Hematopoietic multipotent progenitor cell treated with erythropoietin and hydrocortisone succinate and interleukin-3 and kit ligand, for 8 days (in vitro differentiated cells): ENCODE measurements at places on chromosomes 12 and 14.

GRCh38 chr14:33454707-33455106, 496.2 kb downstream of the EGLN3 start:
- no peak for DNase-seq

- peak; percentile 99 for DNase-seq
Measured at GRCh38 chr14:55807053-55807880, 227.3 kb downstream of the KTN1 start.

GRCh38 chr14:103103461-103104388, 9.2 kb downstream of the EXOC3L4 start:
- peak; percentile 38 for DNase-seq

DNA sequence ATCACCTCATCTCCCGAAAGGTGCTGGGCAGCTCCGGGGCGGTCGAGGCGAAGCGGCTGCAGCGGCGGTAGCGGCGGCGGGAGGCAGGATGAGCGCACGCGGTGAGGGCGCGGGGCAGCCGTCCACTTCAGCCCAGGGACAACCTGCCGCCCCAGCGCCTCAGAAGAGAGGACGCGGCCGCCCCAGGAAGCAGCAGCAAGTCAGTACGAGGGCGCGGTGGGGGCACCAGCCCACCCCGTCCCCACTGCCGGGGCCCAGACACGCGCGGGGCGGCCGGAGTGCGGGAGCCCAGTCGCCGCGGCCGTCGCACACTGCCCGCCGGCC, 862 bp downstream of the HMGA2 start:
- no peak for DNase-seq

DNA sequence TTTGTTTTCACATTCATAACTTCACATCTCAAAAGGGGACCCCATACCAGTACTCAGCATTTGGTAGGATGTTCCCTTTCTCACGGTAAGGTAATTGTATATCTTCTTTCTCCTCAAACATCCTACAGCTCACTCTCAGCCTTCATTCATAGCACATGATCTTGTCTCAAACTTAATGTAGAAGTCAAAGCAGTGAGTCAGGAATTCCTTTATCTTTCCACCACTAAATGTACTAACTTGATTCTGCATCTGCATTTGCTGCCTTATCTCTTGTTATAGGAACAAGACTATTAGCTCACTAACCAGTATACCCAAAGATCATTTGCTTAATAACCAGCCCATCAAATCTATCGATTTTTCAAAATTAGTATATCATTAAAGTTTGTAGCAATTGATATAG, 22.9 kb downstream of the CPSF2 start:
- DNase-seq: peak; percentile 35

DNA sequence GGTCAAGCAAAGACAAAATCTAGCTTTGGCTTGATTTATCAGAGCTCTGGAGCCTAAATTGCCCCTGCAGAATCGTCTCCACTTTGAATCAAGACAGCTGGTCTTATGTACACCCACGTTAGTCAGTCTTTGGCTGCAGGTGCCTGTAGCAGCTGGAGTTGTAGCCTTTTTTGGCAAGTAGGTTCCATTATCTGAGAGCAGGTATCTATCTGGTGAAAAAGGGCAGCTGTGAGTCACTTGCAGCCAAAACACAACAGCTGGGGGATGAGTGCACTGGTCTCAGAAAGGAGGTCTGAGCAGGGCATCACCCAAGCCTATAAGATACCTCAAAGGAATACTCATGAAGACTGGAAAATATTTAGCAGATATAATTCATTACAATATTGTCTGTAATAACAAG, 43.6 kb upstream of the KCNH5 start:
- no peak for DNase-seq

GRCh38 chr12:119544765-119545625, 48.6 kb upstream of the TMEM233 start:
- DNase-seq: peak; percentile 70

- no peak for DNase-seq
Measured at GRCh38 chr12:120902846-120903411, 1.2 kb downstream of the SPPL3 start.

- DNase-seq: no peak
Measured at GRCh38 chr14:87837296-87837695, 155.7 kb downstream of the GALC start.

GRCh38 chr12:120199595-120200306, 1.2 kb downstream of the RPLP0 start:
- peak; percentile 47 for DNase-seq

DNA sequence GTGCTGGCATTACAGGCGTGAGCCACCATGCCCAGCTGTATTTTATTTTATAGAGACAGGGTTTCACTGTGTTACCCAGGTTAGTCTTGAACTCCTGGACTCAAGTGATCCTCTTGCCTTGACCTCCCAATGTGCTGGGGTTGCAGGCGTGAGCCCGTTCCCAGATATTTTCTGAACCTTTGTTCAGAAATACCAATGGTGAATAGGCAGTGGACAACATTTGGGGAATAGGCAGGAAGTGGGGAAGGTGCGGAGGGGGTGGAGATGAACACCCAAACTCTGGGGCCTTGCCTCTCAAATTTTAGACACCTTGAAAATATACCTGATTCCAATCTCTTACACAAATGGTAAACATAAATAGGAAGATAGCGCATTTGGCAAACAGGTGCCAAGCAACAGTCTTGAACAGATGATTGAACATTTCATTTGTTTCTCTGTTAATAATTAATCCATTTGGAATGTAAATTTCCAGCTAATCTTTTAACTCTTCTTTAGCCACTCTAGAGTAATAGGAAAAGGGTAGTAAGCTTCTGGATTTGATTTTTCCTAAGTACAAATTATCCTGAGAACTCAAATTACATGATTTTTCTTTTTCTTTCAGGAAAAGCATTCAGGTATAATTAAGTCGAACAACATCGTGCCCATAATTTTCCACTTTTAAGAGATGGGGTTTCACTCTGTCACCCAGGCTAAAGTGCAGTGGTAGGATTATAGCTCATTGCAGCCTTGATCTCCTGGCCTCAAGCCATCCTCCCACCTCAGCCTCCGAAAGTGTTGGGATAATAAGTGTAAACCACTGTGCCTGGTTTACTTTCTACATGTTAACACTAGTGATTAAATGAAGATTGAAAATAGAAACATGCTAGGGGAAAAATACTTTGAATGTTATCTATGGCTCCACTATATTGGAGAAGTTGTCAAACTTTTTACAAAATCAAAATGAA, 22.9 kb upstream of the RNF34 start:
- no peak for DNase-seq

GRCh38 chr14:79493081-79493645, 718.1 kb downstream of the DIO2 start:
- no peak for DNase-seq

- peak; percentile 54 for DNase-seq
Measured at GRCh38 chr12:54413284-54414190, 5.5 kb downstream of the ITGA5 start.

DNA sequence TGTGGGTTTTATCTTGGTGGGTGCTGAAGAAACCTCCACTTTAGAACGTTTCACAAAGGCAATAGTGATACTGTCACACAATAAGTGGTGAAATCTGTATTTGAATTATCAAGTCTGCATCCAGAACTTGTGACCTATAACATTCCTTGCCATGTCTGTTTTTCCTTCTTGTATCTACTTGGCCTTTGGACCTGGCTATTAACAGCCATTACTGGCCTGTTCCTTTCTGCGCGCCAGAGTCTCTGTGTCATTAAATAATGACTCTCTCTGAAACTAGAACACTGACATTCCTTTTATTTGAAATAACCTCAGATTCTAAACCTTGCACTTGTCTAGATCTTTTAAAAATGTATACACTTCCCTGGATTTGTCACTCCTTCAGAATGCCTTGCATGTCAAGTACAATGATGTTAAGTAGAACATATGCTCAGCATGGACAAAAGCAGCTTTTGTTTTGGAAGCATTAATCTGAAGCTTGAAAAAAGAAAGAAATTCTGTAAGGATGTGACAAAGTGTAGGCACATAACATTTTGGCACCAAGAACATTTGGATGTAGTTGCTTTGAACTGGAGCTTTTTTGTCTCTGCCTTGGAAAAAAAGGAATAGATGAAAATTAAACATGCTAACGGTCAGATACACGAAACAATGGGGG, 95.5 kb upstream of the RPL10L start:
- no peak for DNase-seq

DNA sequence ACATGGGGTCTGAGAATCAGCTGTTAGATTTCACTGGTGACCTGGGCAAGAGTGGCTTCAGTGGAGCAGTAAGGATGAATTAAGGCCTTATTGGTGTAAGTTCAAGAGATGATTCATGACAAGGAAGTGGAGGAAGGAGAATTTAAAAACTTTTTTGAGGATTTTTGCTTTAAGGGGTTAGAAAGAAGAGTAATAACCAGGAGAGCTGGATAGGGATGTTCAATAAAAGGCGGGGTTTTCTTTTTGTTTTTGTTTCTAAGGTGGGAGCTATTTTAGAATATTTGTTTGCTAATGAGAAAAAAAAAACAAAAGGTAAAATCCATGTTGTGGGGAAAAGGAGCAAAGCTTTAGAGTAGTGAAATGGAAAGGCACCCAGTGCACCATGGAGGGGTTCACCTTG, 15.2 kb upstream of the TUBA1B start:
- no peak for DNase-seq

- DNase-seq: no peak
Measured at GRCh38 chr14:29529418-29529817, 398.2 kb downstream of the PRKD1 start.

DNA sequence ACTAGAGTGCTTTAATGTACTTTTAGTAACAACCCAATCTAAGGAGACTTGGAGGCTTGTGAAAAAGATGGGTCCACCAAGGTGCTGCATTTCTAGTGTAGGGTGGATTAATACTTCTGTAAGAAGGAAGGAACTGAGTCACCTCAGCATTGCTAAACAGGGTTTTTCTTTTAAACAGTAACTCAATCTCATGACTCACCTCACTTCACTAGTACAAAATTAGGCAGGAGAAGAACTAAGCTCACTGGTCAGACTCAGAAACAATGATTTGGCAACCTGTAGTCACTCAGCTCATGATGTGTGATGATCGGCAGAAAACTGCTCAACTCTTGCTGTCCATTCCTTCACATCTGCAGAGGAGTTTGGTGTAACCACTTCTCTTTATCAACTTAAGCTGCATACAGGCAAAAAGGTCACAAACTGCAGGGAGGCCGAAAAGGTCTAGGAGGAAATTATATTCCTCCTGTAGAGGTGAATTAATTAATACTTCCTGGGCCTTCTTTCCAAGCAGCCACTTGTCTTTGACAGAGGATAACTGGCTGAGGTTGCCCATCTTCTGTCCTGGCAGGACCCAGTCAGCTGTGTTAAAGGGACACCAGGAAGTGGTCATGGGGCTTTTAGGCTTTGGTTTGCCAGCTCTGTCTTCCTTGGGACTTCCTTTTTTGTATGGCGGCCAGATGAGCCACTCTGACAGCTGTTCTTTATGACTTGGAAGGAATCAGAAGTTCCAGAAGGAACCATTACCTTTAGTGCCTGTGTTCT, 466.9 kb downstream of the FUT8 start:
- DNase-seq: no peak

GRCh38 chr14:91234791-91235114, 9.8 kb downstream of the GPR68 start:
- no peak for DNase-seq

- DNase-seq: no peak
Measured at GRCh38 chr14:72256055-72256454, 323.8 kb downstream of the RGS6 start.

DNA sequence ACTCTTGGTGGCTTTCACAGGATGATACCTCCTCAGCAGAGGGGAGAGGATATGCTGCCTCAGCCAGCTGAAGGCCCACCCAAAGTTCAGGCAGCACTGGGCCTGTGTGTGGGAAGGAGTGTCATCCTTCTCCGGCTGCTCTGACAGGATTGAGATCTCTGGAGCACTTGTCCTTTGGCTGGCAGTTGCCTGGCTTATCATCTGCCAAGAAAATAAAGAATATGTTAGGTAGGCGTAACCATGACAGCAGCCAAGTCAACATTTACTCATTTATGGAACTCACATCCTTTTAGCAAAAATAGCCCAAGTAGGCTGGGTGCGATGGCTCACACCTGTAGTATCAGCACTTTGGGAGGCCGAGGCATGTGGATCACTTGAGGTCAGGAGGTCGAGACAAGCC, 68.5 kb downstream of the PPFIBP1 start:
- DNase-seq: no peak

DNA sequence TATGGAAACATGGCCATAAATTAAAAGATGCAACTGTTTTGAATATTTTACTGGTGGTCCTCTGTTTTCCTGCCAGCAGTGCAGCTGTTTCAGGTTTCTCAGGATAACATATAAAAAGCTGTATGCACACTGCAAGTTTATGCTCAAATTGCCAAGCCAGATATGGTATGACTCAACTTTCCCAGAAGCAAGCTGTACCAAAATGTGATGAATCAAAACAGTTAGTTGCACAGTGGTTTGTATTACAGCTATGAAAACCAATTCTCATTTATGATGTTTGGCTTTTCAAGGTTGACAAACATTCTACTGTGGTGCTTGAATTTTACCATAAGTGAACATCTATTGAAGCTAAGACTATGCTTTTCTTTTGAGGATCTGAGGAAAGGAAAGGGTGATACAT, 15.5 kb downstream of the TRMT5 start:
- DNase-seq: peak; percentile 34

- DNase-seq: no peak
Measured at GRCh38 chr14:96050482-96050881, 11.3 kb downstream of the C14orf132 start.

DNA sequence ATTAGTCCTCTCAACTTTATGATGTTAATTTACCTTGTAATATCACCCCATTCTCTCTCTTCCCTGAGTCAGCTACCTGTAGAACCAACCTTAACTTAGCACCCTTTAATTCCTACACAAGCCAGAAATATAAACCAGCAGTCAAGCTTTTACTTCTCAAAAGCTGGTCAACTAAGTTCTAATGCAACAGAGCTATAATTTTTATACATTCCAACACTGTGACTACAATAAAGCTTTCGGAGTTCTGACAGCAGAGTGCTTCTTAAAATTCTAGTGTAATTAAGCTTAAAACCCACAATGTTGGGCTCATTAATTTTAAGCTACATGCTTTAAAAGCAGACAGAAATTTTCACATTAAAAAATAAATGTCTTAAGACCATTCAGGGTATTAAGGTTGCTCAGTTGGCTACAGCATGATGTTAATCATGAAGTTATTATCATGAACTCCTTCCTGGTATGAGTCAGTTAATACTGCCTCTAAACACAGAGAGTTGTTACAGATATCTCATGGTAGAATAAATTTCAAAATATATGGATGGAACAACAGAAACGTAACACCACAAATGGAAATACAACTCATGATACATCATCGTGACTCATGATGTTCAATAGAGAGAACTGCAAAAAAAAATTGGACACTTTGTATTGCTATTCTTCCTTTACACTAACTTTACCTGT, 126.7 kb downstream of the EPS8 start:
- peak; percentile 38 for DNase-seq

DNA sequence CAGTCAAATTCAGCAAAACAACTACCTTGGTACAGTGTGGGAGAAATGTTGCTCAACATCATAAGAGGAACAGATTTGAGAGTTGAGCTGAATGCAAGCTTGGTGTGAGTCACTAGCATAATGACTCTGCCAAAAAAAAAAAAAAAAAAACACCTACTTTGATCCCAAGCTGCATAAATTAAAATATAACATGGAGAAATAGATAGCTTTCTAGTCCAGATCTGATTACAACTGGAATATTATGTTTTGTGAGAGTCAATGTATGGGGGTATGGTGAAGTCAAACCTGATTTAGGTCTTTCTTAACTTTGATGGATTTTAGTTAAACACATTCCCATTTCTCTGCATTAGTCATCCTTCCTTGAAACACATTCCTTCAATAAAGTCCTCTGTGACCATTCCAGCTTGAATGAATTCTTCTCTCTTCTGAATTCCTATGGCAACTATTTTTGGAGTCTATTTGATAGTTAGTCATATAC, 188.1 kb downstream of the SLC5A8 start:
- no peak for DNase-seq

- DNase-seq: no peak
Measured at GRCh38 chr12:54421175-54421878, 2.3 kb upstream of the ITGA5 start.
